Activated T-cell treated with anti-CD3 and anti-CD28 coated beads, Interleukin-2, amount 50 U/mL, for 4 hours (primary cell): ENCODE measurements at places on chromosomes 4 and X. TPM values are rescaled to one million over a fixed set of nuclear protein-coding genes. Genes with fewer than 3 reads are reported as not detected.

GRCh38 chrX:153766871-153767673, 3.0 kb downstream of the PLXNB3 start:
- DNase-seq, result peak; percentile 5

DNA sequence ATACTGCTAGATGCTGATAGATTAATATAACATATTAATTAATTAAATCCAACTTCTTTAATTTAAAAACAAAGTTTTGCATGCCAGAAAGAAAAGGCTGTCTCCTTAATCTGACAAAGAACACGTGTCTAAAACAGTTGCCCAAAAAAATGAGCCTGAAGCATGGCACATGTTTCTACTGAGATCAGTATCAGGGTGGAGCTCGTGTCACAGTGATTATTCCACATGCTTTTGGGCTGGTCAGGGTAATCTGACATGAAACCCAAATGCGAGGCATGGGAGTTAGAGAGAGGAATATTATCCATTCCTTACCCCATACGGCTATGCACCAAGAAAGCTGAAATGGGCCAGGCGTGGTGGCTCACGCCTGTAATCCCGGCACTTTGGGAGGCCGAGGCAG, 79.4 kb upstream of the ADRA2C start:
- no peak for DNase-seq

GRCh38 chrX:149937871-149938426, 342 bp downstream of the EOLA2 start:
- DNase-seq, result no peak

DNA sequence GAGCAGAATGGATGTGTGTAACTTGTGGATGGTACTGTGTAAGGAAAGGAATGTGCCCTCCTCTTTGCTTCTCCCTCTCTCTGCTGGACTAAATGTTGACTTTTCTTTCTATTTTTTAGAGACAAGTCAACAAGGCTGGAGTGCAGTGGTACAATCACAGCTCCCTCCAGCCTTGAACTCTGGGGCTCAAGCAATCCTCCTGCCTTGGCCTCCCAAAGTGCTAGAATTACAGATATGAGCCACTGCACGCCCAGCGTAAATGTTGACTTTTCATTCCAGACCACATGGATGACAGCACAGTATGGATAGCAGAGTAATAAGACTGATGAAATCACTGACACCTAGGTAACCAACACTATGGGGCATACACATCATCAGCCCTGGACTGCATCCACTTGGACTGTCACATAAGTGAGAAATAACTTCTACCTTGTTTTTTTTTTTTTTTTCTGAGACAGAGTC, 5.1 kb upstream of the RPS3A start:
- no peak for DNase-seq

PDCL2 gene
- total RNA-seq, result not detected

GRCh38 chr4:54554339-54554990, 103.3 kb upstream of the KIT start:
- no peak for DNase-seq

- no peak for DNase-seq
Observed at GRCh38 chr4:15443371-15444160, 15.7 kb downstream of the C1QTNF7 start.

PDZD11 gene
- 16.0 TPM for total RNA-seq

GALNT7 gene
- 10.2 TPM for total RNA-seq

DKK2 gene
- not detected for total RNA-seq

DNA sequence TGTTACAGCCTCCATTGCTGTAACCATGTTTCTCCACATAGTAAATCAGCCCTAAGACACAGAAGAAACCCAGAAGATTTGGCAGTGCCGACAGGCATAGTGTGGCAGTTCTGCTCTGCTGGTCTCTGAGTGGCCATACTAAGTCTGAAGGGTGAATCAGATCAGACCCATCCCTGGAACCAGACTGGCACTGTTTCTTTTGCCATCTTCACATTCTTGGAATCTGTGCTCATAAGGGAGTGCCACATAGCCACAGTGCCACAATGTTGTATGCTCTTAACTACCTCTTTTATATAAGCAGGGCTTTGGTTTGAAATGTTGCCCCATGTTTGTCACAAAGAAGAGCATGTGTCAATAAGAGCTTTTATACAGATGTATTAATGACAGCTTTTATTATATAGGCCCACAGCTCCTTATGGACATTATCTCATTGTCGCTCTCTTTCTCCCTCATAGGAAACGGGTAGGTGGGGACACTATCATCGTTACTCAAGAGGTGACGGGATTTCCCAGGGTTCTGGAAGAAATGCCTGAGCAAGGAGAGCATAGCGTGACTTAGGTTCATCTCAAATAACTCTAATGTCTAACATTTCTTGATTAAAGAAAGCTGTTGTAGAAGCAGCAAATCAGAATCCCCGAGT, 128.2 kb downstream of the CBR4 start:
- no peak for DNase-seq

SLC26A1 gene
- total RNA-seq, result not detected

DNA sequence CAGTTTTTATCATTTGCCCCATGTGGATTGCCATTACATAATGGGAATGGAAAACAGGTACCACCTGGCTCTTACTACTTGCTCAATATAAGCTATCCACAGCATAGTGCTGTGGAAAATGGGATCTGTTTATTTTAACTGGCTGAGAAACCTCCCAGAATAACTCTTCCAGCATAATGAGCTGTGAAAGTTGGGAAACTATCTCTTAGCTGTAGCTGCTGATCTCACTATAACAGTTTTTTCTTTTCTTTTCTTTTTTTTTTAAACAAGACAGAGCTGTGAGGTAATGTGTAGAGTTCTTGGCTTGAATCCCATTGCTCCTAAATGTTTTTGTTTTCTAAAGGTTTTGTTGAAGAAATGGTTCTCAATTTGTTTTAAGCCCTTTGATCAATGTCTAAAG, 988.3 kb downstream of the PCDH19 start:
- DNase-seq, result no peak

DNA sequence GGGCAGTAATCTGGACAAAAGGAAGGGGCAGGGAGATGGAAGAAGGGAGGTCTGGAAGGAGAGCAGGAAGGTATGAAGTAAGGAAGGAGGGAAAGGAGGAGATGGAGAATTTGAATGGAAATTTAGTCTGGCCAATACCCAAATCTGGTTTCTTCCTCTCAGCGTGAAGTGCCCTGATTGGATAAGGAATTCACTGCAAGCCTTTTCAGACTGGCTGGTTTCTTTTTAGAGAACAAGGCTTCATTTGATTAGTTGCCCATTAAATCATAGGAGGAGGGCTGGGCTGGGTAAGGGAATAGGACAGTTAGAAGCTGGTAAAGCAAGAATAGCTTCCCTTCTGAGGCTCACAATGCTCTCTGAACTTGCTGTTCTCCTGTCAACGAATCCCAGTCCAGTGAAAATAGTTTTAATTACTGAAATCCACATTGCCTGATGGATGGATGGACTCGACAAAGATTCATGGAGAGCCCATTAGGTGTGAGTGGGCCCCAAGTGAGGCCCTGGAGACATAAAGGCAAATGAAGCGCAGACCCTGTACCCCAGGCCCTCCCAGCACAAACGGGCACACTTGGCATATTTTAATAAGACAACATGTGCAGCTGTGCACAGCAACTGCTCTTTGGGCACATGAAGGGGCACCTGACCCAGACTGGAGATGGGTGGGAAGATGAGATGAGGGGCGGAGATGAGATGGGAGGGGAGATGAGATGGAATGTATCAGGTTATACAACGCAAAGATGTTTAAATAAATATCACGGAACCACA, 347.1 kb upstream of the GATB start:
- no peak for DNase-seq

GLUD2 gene
- 1.9 TPM for total RNA-seq

DNA sequence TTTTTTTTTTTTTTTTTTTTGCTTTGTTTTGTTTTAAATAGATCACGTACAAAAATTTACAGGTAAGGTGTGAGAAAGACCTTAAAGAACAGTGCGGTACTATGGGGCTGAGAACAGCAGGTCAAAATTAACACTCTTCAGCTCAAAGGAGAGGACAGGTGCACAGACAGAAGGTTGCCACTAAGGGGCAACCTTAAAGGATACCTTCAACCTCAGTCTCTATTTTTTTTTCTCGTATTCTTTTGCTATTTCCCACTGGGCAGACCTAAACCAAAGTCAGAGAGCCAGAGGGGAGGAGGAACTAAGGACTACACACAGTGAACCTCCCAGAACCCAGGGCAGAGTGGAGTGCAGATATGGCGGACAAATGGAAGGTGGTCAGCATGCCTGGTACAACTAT, 1984.3 kb upstream of the IGFBP7 start:
- DNase-seq, result no peak

LUZP4 gene
- total RNA-seq, result not detected

DNA sequence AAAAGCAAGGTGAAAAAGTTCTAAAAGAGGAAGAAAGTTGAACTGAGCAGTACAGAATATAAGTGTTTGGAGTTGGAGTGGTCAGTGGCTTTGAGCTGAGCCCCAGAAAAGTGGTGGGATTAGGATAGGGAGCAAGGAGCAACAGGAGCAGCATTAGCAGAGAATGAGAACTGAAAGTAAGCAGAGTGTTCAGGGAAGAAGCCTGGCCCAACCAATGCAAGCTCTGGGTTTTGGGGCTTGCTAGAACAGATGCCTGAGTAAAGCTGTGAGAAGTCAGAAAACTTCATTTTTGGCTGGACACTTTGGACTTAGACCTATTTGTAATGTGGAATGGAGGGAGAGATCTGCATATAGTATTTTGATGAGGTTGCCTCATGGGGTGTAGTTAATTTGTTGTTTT, 17.8 kb downstream of the JADE1 start:
- DNase-seq, result no peak

BEX1 gene
- total RNA-seq, result 0.49 TPM

PNMA6F gene
- total RNA-seq, result not detected

GRCh38 chr4:108428923-108429322, 191.5 kb upstream of the RPL34 start:
- DNase-seq, result no peak

DNA sequence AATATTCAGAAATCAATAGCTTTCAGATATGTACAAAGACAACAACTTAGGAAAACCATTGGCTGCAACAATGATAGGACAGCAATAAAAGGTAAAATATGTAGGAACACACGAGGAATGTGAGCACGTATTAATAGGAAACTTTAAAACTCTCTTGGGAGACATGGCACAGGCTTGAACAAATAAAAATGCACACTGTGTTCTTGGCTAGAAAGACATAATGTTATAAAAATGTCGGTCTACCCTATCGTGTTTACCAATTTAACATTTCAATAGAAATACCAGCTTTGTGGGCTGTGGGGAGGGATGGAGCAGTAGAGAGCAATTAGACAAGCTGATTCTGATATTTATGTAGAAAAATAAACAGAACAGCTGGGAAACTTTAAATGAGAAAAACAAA, 69.0 kb upstream of the FAM9B start:
- no peak for DNase-seq

DNA sequence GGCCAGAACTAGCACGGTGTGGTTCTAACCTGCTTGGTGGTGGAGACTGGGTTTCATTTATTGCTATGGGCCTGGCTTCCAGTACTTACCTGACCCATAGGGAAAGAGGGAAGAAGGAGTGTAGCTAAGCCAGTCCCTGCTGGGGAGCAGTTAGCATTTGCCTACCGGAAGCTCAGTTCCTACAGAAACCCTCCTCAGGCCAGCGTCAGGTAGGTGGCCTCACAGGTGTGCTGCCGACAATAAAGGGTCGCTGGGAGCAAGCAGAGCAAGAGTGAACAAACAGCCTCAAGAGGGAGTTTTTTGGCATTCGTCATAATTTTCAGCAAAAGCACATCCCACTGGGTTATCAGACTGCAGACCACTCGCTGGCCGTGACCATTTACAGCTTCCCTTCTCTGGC, 740.6 kb upstream of the TENM3 start:
- no peak for DNase-seq

GRCh38 chr4:147288512-147288911, 192.4 kb upstream of the EDNRA start:
- DNase-seq, result no peak

DNA sequence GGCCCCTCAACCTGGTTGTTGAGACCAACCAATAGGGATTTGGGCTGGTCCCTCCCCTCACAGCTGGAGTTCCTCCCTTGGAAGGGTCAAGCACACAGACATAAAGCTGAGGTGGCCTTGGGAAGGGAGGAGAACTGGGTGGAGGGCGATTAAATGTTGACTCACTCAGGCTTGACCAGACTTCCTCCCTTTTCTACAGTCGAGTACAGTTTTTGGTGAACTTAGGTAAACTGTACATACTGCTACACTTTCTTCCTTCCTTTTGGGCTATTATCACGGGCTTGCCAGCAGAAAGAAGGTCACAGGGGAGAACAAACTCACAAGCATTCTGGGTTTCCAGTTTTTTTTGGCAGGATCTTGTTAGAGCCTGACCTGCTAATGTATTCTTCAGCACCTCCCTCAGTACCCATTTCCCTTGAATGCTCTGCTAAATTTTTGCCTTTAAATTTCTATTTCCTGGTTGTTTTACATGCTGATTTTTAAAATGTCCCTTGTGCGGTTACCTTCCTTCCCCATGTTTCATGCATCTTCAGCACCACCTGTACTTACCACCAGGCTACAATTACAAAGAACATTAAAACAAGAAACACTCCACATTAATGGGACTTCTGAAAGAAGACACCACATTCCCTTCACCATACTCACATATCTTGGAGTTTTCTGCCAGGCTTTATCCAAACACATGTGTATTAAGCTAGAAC, 135.2 kb upstream of the RASGEF1B start:
- no peak for DNase-seq

GRCh38 chr4:128866269-128866668, 56.8 kb downstream of the JADE1 start:
- no peak for DNase-seq

OTC gene
- total RNA-seq, result not detected

INPP4B gene
- 99.0 TPM for total RNA-seq

CNKSR2 gene
- 9.0 TPM for total RNA-seq

- DNase-seq, result no peak
Observed at GRCh38 chr4:99715286-99715685, 57.7 kb upstream of the C4orf54 start.

- no peak for DNase-seq
Observed at GRCh38 chr4:40621229-40621591, 8.5 kb downstream of the RBM47 start.

GRCh38 chr4:119039779-119040178, 95.9 kb upstream of the MYOZ2 start:
- no peak for DNase-seq

- no peak for DNase-seq
Observed at GRCh38 chr4:153022241-153022715, 86.2 kb downstream of the FHDC1 start.

DNA sequence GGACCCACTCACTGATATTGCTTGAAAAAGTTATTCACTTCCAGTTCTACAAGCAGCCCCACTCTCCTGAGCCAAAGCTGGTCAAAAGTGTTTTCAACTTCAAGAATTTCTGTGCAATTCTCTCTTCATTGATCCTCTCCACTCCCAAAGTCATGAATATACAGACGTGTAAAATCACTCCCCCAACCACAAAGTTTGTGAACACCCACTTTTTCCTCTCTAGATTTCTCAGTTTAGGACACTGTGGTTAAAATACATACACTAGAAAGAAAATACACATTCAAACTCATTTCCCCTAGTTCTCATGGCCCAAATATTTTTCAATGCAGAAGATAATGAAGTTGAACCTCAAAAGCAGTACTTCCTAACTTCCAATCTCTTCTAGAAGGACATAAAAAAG, 116.3 kb downstream of the MSN start:
- DNase-seq, result no peak

HS3ST1 gene
- total RNA-seq, result 0.03 TPM

- no peak for DNase-seq
Observed at GRCh38 chr4:30656828-30657227, 63.3 kb upstream of the PCDH7 start.

- DNase-seq, result no peak
Observed at GRCh38 chr4:16991450-16991849, 93.0 kb upstream of the LDB2 start.
